ENCODE measurements at places on chromosomes 5 and 9. TPM values are rescaled to one million over a fixed set of nuclear protein-coding genes. Genes with fewer than 3 reads are reported as not detected.

Gene CNTLN
- 7.7 TPM for total RNA-seq

Gene PCDHB16
- 1.0 TPM for total RNA-seq

Gene CSF2
- not detected for total RNA-seq

Gene RFX3
- total RNA-seq: 1.4 TPM

Gene ANKRD34B
- total RNA-seq: not detected

Gene TPPP
- total RNA-seq: 0.06 TPM

Gene AQP7
- 3.7 TPM for total RNA-seq

Gene MORN5
- total RNA-seq: not detected

Gene LCN1
- total RNA-seq: not detected

Gene ITGA2
- 5.2 TPM for total RNA-seq

Gene ALDOB
- total RNA-seq: not detected

Gene GABRA1
- total RNA-seq: not detected

Gene LCN10
- total RNA-seq: not detected

Gene PCDHGA2
- 3.5 TPM for total RNA-seq

Gene TMOD1
- 0.39 TPM for total RNA-seq

Gene NPR2
- total RNA-seq: 31.5 TPM

Gene AJM1
- total RNA-seq: 1.1 TPM

Gene SLC6A7
- total RNA-seq: not detected

Gene CSF1R
- 0.15 TPM for total RNA-seq

Gene ADAMTS12
- 20.8 TPM for total RNA-seq

Gene PCDHGA9
- total RNA-seq: 5.3 TPM

Gene NOP16
- 19.1 TPM for total RNA-seq

Gene NDUFAF2
- 45.3 TPM for total RNA-seq

Gene LCN9
- total RNA-seq: not detected

Gene ITGA1
- 5.1 TPM for total RNA-seq

Gene TMEM232
- 1.0 TPM for total RNA-seq

Gene CDO1
- total RNA-seq: 7.2 TPM

Gene FABP6
- not detected for total RNA-seq

Gene GPR150
- total RNA-seq: 0.20 TPM

Gene PURA
- 15.7 TPM for total RNA-seq

Gene PGM5
- 1.7 TPM for total RNA-seq

Gene HBEGF
- total RNA-seq: 1.9 TPM

Gene CTSV
- not detected for total RNA-seq

Gene PIP5K1B
- not detected for total RNA-seq

Gene DMRTA1
- under 0.01 TPM for total RNA-seq

Gene ZNF366
- total RNA-seq: 0.88 TPM

Gene SLC25A2
- total RNA-seq: not detected

Gene ENG
- 213 TPM for total RNA-seq

Gene CCL28
- total RNA-seq: 0.44 TPM

Gene NME5
- total RNA-seq: 2.6 TPM

Gene SAXO1
- total RNA-seq: 0.20 TPM

Gene IL7R
- 0.06 TPM for total RNA-seq

Gene PRKAA1
- 57.2 TPM for total RNA-seq

Gene IFNK
- not detected for total RNA-seq

Data from cardiac ventricle fibroblast (primary cell).